GM03348 (cell line): ENCODE measurements at places on chromosomes 4 and X.

- DNase-seq: no peak
These were observed 27.0 kb upstream of the TSPAN5 start for GRCh38 chr4:98685225-98686042.

GRCh38 chr4:105967058-105967658 lies 71.9 kb downstream of the NPNT start:
- no peak for DNase-seq

- no peak for DNase-seq
These were observed 12.3 kb downstream of the UGDH start for GRCh38 chr4:39514888-39515401.

DNA sequence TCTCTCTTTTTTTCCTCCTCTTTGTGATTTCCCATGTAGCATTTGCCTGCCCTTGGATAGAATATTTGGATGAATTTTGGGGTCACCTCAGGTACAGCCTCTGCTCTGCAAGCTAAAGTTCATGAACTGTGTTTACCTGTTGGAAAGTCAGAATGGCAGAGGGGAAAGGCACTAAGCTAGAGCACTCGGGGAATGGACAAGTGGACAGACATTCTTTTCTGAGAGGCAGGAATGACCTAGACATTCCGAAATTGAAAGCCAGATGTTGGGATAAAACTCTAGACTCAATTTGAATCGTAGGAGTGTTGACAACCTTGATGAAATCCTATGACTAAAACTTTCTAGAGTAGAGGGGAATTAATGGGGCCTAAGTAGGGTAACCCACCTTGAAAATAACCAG lies 56.1 kb downstream of the LUZP4 start:
- no peak for DNase-seq

- DNase-seq: no peak
These were observed 147.7 kb downstream of the DCK start for GRCh38 chr4:71141125-71141524.

DNA sequence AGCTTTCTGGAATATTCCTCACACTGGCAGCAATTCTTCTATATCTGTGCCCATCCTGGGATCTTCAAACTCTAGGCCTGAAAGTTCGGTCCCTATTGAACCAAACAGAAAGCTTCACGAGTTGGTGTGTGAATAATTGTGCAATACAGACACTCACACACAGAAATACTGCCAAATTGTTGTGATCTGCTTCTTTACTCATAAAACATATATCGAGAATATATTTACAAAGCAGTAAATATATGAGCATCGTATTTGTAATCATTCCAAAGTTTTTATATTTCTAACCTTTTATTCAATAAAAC lies 56.6 kb upstream of the BEX4 start:
- no peak for DNase-seq

- DNase-seq: peak; percentile 80
These were observed 435.8 kb downstream of the SPRY1 start for GRCh38 chr4:123832173-123833026.

- DNase-seq: no peak
These were observed 43.3 kb upstream of the MAGEA8 start for GRCh38 chrX:149837639-149838038.

GRCh38 chr4:118033148-118034052 lies 886 bp upstream of the NDST3 start:
- peak; percentile 64 for DNase-seq

DNA sequence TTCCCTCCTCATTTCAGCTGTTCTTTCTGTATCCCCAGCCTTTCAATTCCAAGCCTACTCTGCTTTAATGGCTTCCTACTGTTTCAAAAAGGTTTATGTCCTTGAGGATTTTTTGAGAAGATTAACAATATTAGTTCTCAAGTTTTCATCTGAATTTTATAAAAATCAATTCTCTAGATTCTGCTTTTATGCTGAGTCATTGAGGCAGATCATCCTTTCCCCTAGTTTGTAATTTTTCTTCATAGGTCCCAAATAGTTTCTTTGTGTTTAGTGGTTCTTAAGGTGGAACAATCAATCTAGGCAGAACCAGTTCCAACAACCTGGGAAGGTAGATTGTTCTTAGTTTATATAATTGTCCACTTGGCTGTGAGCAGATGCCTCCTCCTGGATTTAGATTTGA lies 100.1 kb upstream of the NAP1L5 start:
- no peak for DNase-seq

GRCh38 chr4:142826503-142827241 lies 19.4 kb downstream of the INPP4B start:
- DNase-seq: no peak

- no peak for DNase-seq
These were observed 10.6 kb downstream of the TNIP2 start for GRCh38 chr4:2745516-2745915.

DNA sequence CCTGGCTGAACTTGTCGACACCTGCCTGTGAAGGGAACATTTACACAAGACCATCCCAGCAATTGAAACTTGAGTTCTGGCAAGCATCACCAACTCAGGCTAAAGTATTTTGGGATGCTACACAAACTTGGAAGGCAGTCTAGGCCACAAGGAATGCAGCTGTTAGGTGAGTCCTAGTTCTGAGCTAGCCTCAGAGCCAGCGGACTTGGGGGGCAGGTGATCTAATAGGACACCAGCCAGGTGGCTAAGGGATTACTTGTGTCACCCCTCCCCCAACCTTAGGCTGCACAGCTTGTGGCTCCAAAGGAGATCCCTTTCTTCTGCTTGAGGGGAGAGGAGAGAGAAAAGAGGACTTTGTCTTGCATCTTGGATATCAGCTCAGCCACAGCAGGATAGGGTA lies 62.3 kb upstream of the DKK2 start:
- DNase-seq: no peak

DNA sequence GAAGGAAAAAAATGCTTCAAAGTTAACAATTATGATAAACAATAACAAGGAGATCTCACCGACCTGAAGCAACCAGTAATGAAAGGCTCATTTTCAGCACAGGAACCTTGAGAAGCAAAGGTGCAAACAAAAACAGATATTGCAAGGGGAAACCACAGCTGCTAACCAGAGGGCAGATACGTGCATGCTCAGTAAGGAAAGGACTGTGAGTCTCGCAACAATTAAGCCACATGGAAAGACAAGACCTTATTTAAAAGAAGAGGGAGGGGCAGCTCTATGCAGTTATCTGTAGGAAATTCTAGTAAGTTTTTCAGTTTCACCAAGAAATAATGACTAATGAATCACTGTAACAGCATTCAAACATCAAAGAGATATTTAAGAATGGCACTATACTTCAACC lies 19.3 kb downstream of the LRCH2 start:
- DNase-seq: no peak

- peak; percentile 74 for DNase-seq
These were observed 24.8 kb upstream of the TMSB4X start for GRCh38 chrX:12949927-12950656.

- DNase-seq: no peak
These were observed 190.4 kb downstream of the AR start for GRCh38 chrX:67734111-67734753.

GRCh38 chr4:138588501-138588900 lies 346.4 kb upstream of the SLC7A11 start:
- DNase-seq: no peak

- DNase-seq: no peak
These were observed 472.6 kb upstream of the CPEB2 start for GRCh38 chr4:14529653-14530052.

GRCh38 chrX:65034292-65034667 lies 58.0 kb upstream of the ZC4H2 start:
- DNase-seq: no peak

- no peak for DNase-seq
These were observed 163.3 kb upstream of the MAMLD1 start for GRCh38 chrX:150199803-150200202.

- no peak for DNase-seq
These were observed 53.8 kb downstream of the TMEM150C start for GRCh38 chr4:82508011-82508410.

DNA sequence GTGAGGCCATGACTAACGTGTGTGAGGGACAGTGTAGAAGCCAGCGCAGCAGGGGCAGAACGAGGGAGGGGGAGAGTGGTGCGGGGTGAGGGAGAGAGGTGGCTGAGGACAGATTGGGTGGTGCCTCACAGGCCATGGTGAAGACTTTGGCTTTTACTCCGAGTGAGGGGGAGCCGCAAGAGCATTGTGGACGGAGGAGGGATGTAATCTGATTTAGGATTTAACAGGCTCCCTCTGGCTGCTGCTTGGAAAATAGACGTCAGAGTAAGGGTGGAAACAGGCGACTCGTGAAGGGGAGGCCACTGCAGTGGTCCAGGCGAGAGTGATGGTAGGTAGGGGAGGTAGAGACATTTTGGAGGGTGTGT lies 13.0 kb downstream of the PPP1R3F start:
- peak; percentile 9 for DNase-seq

DNA sequence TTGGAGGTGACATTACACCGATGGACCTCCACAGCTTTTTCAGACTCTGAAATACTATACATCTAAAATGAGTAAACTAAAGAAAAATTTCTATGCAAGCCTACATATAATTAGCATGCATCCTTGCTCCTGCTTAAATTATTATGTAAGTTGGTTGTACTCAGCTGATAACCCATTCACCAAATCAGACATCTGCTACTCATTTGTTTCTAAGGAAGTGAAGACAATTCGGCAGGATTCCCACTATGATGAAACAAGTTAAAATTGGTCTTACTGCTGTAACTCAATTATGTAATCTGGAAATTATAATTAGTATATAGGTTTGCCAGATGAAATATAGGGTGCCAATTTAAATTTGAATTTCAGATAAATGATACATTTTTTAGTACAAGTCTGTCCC lies 59.5 kb upstream of the FGF13 start:
- no peak for DNase-seq

DNA sequence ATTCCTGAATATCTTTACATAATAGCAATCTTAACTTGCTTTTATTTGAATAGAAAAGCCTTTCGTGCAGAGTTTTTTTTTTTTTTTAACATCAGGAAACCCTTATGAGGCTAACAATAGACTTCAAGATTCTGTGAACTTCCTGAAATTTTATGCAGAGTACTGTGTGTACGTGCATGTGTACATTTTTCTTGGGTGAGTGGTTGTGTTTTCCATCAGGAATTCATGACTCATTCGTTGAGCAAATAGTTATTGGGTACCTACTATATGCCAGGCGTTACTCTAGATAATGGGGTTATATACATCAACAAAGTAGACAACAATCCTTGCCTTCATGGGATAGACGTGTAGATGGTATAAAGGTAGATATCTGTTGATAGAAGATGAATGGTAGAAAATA lies 59.1 kb downstream of the MRPL1 start:
- peak; percentile 68 for DNase-seq

- no peak for DNase-seq
These were observed 66.7 kb upstream of the EOLA2 start for GRCh38 chrX:150005027-150005426.

DNA sequence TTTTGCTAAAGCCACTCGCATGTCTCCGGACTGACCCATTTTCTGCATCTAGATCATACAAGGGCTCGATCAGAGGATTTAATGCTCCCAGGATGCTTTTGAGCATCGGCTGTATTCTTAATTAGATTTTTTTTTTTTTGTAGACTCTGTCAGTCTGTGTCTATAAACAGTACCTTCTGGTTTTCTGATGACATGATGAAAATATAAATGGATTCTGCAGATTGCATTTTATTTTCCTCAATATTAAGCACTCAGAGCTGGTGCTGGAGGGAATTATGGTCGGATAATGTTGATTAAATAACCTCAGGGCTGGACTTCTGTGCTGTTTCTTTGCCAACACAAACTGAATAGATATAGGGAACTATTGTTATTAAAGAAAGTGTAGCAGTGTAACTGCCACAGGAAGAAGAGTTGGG lies 57.1 kb upstream of the LIMCH1 start:
- no peak for DNase-seq
